Coronary artery (tissue), 2 donors: ENCODE measurements at places on chromosomes 7 and 10.

DNA sequence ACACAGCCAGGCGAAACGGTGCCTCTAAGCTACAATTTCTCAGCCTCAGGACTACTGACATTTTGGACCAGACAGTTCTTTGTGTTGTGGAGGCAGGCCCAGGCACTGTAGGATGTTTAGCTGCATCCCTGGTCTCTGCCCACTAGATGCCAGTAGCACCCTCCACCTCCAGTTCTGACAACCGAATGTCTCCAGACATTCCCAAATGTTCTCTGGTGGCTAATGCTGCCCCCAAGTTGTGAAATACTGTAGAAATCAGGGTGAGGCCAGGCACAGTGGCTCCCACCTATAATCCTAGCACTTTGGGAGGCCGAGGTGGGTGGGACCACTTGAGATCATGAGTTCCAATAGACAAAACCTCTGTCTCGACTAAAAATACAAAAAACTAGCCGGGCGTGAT lies 18.2 kb downstream of the HNRNPF start:
- DNase-seq = no peak

GRCh38 chr10:31123946-31124345 lies 92.3 kb upstream of the ZNF438 start:
- no peak for DNase-seq

DNA sequence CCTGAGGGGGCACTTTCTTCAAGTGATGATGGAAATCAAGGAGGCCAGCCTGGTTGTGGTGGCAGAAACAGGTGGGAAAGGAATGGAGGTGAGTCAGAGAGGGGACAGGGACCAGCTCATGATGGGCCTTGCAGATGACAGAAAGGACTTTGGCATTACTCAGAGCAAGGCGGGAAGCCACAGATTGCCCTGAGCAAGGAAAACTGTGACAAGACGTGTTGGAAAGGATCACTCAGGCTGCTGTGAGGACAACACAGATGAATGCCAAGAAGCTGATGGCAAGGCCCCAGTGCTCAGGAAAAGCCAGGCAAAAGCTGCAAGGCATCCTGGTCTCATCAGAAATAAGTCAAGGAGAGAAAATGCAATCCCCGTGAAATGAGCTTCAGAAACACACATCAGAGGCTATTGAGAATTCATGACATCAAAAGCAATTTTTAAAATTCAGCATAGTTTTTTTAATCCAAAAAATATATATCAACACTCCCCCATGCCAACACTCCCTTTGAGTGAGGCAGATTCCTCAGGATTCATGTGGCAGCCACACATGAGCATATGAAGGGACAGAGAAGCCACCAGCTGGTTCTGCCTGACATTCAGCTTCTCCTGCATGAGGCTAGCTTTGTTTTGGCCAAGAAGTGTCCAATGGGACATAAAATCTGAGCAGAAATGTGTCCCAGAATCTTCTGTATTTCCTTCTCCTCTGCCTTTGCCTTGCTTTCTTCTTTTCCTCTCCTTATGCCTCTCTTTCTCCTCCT lies 244.5 kb upstream of the MYO3A start:
- DNase-seq = no peak

DNA sequence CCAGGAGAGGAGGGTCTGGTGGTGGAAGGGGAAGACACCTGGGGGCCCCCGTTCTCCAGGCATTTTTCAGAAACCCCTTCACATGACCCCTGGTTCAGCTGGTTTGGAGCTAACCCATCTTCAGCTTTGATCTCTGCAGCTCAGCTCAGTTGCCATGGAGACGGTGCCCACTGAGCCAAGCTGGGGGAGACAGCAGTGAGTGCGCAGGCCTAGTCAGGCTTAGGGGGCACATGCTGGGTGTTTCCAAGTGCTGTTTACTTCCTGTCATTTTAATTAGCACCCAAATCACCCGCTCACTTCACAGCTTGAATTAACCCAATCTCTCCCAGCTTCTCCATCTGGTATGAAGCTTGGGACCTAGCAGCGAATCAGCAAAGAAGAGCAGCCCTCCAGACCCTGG lies 9.0 kb downstream of the SPOCK2 start:
- DNase-seq = no peak

- no peak for DNase-seq
These were observed 36.3 kb downstream of the SLC25A13 start for GRCh38 chr7:96285579-96285978.
